Glomerular endothelial cell (primary cell): ENCODE measurements at places on chromosomes 4 and X.

- no peak for DNase-seq
Measured at GRCh38 chr4:22500831-22501714, 14.8 kb downstream of the ADGRA3 start.

DNA sequence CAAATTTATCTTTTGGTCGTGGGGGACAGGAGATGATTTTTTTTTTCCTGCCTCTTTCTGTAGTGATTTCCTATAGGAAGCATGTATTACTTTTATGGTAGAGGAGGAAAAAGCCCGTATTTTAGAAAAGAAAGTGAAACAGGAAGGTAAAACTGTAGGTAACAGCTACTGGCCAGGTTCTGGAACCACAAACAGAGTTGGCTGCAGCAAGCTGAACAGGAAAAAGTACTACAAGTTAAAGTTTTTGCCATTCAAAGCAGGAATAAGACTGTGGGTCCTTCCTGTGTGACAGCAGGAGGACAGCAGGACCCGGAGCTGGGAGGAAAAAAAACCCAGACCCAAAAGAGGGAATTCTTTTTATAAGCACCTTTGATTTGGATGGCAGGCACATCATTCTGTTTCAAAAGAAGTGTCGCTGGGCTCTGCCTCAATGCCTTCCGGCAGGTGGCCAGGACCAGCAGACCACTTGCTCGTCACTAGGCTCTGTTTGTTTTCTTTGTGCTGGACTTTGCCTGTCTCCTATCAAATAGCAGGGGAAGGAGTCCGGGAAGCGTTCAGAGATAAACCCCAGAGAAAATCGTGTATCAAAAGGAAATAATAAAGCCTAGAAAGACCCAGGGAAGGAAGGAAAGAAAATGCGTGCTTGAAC lies 277.9 kb downstream of the ADGRA3 start:
- DNase-seq = no peak

DNA sequence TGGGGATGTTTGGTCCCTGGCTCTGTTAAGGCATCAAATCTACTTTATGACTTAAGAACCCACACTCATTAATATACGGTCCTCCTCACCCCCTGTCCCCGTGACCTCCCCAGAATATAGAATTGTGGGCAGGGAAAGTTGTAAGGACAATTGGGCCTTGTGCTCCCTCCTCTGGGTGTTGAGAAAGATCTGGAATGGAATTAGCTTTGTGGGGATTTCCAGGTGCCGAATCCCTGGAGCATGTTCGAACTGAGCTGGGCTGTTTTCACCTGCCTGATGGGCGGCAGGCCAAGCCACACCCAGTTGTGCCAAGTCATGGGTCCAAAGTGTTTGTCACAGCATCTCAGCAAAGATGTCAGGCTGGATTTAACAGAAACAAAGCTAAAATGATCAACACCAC lies 349.3 kb upstream of the KLF3 start:
- DNase-seq = no peak

- no peak for DNase-seq
Measured at GRCh38 chr4:104490770-104491480, 3.8 kb downstream of the CXXC4 start.

DNA sequence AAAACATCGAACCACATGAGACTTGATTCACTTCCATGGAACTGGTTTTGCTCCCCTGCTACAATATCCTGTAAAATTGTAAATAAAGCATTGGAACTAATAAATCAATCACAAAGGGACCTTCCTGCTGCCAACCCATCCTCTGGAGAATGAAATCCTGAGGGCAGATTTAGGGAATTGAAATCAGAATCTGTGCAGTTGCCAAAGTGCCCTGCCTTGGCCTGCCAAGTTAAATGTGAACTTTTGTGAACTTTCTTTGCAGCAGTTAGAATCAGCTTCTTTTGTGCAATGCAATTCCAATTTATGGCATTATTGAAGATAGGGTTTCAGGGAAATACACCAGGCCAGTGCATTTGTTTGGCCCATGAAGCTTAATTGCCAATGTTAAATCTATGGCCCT lies 263.1 kb downstream of the PTTG2 start:
- DNase-seq = no peak

DNA sequence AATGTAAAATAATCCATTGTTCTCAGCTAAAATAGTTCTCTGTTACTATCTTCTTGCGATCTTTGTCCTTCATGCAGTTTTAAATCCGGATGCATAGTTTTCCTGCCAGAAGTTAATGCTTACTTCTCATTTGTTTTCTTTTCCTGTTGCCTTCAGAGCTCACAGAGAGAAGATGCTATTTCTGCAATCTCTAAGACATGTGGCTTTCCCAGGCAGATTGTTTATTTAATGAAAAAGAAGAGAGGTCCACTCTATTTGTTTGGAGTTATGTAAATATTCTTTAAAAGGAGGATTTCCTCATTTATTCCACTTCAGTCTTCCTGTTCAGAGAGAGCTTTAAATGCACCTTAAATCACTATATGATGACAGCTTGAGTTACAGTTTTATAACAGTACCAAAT lies 39.3 kb upstream of the HPGD start:
- DNase-seq = no peak

DNA sequence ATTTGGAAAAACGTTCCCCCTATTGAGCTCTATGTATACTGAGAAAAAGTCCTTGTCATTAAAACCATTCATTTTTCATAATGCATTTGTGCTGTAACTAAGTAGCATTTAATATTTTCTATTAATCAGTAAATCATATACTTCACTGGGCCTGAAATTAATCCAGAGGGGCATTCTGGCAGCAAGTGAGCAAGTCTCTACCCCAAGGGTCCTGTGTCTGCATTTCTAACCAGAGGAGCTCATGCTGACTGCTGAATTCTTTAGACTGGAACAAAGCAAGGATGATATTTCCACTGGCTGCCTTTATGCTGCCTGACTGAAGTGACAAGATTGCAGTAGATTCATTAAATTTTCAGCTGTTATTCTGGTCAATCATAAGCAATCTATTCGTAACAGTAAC lies 246.5 kb downstream of the SLITRK2 start:
- no peak for DNase-seq

DNA sequence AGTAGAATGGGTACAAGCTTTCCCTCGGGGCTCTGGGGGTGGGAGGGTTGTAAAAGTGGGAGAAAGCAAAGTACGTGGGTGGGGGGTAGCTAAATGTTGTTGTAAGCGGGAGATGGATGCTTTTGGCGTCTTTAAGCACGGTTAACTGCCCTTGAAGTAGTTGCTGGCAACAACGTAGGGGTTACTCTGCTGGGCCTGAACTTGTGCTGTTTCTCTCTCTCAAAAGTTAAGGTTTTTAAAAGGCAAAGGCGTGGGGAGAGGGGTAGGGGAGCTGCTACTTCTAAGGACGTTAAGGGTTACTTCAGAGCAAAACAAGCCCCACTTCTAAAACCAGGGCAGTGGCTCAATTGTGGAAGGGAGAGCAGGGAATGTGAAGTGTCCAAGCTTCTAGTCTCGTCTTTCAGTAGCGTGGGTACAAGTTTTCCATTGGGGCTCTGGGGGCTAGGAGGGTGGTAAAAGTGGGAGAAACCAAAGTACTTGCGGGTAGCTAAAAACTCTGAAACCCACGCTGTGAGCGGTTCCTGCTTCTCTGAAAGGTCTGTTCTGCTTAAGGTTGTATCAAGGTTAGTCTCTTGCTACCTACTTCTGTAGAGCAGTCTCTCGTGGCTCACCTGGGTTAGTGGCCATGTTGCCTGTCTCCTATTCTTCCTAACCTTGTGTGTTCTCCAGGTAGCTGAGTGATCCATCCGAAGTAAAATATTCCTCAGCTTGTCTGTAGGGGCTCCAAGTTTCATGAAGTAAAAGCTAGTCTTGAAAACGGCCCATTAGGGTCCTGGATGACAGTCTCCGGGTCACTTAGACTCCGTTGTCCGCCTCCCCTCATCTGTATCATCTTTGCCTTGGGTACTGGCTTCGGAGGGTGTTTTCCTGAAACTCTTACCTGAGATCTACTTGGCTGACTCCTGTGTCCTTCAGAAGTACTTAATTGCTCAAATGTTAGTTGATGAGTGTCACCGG lies 1.7 kb upstream of the WDR1 start:
- no peak for DNase-seq

GRCh38 chr4:146486565-146486964 lies 35.2 kb downstream of the SLC10A7 start:
- DNase-seq = no peak

- no peak for DNase-seq
Measured at GRCh38 chrX:136907621-136908020, 27.1 kb upstream of the RBMX start.

DNA sequence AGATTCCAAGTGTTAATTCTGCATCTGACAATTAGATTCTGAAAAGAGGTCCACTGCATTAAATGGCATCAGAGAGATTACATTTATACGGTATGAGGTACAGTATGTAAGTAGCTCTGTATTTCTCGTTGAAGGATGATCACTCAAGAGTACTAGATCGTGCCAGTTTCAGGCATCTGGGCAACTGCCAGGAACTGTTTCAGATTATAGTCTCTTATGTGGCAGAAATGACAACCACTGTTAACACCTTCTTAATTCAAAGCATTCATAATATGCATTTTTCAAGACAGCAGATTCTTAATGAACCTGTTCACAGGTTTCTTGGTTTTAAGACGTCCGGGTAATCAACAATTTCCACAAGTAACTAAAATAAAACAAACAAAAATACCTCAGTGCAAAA lies 1.6 kb downstream of the ANKRD50 start:
- DNase-seq = no peak

- DNase-seq = peak; percentile 60
Measured at GRCh38 chr4:140126261-140126660, 27.7 kb downstream of the MAML3 start.

DNA sequence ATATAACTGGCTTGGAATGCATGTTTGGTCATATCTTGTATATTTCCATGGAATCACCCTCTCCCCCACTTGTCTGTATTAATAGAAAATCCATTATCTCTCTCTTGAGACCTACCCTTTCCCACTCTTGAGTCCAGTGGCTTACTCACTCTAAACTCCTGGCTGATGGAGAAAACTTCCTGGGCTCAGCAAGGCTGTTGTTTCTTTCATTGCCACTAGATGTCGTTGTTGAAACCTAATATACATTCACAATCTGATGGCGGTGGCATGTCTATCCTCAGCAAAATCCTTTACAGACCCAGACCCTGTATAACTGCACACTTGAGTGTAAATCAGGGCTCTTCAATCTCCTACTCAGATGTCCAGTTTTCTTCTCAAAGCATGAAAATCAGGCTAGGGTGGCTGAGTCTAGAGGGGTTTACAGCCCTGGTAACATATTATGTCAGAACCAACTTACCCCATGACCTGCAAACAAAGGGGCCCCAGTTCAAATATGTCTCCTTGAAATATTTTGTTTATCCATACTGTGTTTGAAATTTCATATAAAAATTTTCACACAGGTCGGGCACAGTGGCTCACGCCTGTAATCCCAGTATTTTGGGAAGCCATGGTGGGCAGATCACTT lies 70.0 kb upstream of the FAM241A start:
- peak; percentile 57 for DNase-seq

DNA sequence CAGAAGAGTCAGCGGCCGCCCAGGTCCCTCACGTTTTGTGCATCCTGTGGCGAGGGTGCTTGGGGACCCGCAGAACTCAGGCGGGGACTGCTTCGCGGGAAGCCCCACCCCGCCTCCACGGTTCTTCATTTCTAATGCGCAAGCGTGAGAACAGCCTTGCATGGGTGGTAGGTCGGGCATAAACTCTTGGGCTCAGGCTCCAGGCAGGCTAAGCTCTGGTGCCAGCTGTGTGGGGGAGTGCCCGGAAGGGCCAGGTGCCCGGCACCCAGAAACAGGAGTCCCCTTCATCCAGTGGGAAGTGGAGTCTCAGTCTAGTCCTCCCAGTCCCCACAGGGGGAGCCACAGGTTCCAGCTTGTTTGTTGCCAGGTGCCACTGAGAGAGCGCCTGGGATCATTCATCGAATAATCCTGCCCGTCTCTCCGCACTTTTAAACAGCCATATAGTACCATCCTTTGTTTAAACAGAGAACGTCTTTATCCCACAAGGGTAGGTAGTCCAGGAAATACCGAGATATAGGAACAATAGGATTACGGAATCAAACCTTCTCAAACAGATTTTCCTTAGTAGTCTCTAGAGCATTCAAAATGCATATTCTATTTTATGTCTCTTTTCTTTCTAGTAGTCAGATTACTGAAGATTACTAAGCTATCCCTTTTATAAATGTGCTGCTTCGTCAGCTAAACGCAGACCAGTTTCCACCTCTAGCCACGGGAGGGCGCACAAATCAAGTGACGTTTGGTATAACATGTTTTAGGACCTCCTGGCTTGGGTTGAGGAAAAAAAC lies 12.7 kb upstream of the RBBP7 start:
- peak; percentile 37 for DNase-seq

DNA sequence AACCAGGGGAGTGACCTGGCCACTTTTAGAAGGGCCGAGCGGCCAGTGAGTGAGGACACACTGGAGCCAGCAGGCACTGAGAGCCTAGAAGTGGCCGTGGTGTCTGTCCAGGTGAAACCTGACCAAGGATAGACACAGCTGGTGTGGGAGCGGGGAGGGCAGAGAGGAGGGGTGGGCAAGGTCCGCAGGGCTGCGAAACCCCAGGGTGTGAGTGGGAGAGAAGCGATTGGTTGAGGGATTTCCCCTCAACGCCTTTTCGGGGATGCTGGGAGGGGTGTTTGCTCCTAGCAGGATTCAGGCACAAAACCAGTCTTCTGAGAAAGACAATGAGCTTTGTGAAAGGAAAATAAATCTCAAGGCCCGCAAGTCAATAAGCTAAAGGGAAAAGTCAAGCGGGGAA lies 33.2 kb upstream of the ARSD start:
- no peak for DNase-seq

DNA sequence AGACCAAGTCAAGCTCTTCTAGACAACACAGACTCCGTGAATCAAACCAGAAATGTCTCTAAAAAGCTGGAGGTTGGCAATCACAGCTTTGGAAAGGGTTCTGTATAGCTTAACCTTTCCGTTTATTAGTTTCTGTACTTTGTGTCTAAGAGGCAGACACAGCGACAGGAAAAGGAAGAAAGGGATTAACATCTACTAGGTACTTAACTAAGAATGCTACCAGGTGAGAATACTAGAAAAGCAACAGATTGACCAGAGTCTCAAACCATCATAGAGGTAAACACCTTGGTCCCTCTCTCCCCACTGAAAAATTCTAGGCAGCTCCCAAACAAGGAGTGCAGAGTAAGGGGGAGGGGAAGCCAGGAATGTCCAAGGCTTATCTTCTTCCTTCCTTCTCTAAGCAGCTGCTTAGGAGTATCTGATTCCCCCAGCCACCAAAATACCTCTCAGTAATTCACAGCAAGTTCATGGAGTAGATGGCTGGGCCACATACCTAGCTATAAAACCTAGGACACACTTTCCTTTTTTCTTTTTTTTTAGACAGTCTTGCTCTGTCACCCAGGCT lies 80.8 kb downstream of the APBB2 start:
- no peak for DNase-seq

DNA sequence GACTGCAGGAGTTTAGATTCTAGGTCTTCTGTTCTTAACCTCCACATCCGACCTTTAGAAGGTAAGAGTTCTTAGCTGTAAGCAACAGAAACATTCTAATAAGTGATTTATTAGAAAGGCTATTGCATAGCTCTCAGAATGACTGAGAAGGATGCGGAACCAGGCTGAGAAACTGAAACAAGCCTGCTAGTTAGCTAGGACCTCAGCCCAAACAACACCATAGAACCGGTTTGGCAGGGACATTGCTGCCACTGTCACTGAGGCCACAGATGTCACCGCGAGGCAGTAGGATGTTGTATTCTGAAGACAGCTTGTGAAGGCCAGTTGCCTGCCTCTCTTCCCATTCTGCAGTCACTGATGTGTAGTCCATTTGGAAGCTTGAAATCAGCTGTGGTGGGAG lies 160.0 kb upstream of the ARX start:
- DNase-seq = no peak

- DNase-seq = no peak
Measured at GRCh38 chr4:112302320-112303274, 5.4 kb downstream of the ALPK1 start.

GRCh38 chrX:28901637-28902036 lies 314.4 kb downstream of the IL1RAPL1 start:
- DNase-seq = no peak
